Ammon's horn (tissue), 1 donor: ENCODE measurements at places on chromosomes 5 and 9.

DNA sequence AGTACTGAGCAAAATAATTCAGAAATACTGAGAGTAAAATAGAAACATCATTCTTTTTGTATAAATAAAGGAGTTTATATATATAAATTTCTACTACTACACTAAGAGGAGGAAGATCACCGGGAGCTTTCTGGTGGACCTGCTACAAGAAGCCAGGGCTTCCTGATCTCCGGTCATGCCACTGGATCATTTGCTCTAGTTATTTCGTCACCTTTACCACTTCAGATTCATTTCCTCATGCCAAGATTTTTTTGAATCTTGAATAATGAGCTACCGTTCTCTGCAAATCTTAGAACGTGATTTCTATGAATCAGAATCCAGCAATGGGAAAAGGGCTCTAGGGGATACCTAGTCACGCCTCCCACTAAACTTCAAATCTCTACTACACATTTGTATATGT lies 51.9 kb upstream of the TBC1D9B start:
- DNase-seq, result no peak

DNA sequence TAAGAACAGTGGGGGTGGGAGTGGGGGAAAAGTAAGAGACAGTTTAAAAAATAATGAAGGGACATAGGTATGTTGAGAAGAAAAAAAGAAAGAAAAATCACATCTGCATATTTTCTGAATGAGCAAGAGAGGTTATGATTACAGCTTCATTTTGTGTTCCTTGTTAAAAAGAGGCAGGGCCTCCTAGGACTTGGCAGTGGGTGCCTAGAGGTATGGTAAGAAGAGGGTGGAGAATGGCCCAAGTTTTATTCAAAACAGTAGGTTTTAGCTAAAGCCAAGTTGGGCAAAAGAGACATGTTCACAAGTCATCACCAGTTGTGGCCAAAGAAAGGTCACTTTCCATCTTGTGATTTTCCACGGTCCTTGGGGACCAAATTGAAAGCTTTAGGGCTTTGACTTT lies 643.4 kb downstream of the CCDC171 start:
- no peak for DNase-seq

DNA sequence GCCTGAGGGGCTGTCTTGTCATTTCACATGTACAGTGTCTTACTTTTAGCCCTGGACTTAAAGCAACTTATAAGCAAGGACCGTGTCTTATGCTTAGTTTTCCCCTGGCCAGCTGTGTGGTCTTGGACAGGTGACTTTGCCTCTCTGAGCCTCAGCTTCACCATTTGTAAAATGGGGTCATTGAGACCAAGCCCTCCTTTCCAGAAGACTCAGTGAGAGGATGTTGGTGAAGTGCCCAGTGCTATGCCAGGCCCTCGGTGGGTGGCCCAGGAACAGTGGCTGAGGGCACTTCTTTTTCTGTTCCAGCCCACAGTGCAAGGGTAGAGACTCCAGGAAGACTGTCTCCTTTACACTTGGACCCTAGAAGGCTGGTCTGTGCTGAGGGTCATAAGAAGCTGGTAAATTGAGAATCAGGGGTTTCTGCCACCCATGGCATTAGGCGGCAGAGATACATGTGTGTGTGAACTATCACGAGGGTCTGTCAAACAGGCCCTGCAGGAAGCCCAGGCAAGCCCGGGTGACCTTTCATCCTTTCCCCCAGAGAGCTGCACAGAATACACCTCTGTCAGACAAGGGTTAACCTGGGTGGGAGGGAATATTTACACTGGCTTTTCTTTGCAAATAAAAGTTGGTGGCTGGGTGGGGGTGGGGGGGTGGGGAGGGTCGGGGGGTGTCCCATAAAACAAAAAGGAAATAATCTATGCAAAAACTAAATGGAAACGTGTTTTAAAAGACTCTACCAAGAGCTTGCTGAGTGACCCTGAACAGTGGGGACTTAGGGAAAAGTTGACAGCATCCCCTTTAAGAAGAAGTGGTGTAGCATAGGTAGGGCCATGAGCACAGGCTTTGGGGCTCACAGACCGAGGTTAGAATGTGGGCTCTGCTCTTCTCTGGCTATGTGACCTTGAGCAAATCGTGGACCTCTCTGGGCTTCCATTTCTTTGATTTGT lies 20.4 kb upstream of the KIF12 start:
- DNase-seq, result no peak

- no peak for DNase-seq
These were observed 3.1 kb upstream of the RABL6 start for GRCh38 chr9:136804509-136805206.

DNA sequence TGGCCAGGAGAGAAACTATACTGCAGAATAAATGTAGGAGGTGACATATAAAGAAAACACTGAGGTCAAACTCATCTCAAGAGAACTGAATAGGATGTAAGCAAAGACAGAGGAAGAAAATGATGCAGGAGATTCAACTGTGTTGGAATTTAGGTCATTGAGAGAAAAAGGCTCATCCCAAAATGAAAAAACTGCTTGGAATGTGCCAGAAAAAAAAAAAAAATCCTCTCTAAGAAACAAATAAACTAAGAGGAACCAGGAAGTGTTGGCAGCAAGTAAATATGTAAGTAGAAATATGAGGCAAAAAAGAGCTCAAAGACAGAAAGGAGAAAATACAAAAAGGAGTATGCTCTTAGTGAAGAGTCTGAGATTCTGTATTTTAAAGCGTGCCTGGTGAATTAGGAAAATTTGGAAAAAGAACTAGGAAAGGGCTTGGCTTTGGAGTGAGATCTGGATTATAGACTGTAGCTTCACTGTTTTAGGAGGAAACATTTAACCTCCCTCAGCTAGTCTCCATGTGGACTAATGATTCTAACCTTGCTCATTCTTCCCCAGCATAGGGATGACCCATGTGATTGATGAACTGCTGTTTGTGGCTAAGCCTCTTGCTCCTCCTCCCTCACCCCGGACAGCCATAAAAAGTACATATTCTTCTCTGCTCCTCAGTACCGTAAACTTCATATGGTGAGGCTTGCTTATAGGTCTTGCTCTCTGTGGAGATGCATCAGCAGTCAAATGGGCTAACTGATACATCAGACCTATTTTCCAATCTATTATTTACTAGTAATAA lies 185.6 kb upstream of the POU5F2 start:
- no peak for DNase-seq

- no peak for DNase-seq
These were observed 347.0 kb upstream of the SLC30A5 start for GRCh38 chr5:68746643-68747420.

DNA sequence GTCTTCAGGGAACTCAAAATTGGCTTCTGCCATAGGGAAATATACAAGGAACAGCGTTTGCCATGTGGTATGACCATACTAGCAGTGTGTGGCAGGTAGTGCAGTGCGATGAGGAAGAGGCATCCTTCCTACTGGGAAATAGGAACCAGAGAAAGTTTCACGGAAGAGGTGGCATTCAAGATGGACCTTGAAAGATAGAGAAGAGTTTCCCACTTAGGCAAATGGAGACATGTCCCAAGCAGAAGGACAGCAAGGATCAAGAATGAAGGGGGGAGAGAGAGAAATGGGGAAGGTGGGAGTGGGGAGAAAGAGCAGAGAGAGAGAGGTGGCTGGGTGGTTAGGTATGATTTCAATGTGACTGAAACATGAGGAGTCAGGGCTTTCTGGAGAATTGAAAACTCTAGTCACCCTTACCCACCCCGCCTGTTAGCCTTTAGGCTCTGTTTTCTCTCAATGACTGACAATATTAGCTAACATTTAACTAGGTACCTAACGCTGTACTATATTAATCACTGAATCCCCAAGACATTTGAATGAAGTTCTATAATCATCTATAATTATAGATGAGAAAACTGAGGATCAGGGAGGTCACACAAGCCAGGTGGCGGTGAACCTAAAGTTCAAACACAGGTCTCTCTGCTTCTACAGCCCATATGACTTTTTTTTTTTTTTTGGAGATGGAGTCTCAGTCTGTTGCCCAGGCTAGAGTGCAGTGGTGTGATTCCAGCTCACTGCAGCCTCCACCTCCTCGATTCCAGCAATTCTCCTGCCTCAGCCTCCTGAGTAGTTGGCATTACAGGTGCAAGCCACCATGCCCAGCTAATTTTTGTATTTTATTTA lies 171.3 kb downstream of the NR3C1 start:
- no peak for DNase-seq

GRCh38 chr9:26800322-26800721 lies 92.3 kb downstream of the CAAP1 start:
- no peak for DNase-seq

DNA sequence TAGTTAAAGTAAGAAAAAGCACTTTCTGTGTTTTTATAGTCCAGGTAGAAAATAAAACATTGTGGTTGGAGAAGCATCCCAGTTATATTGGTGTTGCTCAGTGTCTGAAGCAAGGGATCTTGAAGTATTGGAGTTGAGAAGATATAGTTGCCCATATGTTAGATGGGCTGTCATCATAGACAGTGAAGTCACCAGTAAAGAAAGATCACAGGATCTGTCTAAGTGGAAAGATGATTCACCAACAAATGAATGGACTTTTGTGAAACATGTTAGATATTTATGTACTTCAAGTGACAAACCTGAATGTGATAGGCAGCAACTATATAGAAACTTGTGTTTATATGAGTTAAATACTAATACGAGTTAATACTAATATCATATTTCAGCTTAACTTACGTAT lies 11.7 kb downstream of the OGN start:
- DNase-seq, result no peak

GRCh38 chr9:114908104-114908622 lies 22.2 kb downstream of the TNFSF8 start:
- DNase-seq, result no peak

DNA sequence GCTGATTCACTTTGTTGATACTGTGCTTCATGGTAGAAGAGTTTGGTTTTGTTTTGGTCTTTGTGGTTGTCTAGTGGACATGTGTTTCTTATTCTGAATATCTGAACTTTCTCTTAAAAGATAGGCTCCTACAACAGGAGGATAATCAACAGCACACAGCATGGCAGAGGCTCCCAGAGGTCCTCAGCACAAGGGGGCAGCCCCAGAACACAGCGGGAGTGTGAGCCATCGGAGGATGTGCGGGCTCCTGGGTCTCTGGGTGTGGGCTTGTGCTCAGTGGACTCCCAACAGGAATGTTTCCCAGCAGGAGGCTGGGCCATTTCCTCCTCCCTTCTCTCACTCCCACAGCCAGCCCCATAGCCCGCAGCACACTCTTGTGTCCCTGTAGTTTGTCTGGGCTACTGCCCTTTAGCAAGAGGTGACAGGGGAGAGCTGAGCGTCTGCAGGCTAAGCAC lies 164.3 kb upstream of the OTULINL start:
- DNase-seq, result no peak

GRCh38 chr5:82603033-82603987 lies 325.2 kb upstream of the RPS23 start:
- DNase-seq, result no peak

GRCh38 chr5:53359916-53360517 lies 120.4 kb upstream of the FST start:
- DNase-seq, result no peak

- peak; percentile 40 for DNase-seq
These were observed 58.3 kb downstream of the PTTG1 start for GRCh38 chr5:160479926-160480325.

- peak; percentile 78 for DNase-seq
These were observed 2.1 kb downstream of the ZNF608 start for GRCh38 chr5:124744170-124744971.

- no peak for DNase-seq
These were observed 20.5 kb upstream of the FGFR4 start for GRCh38 chr5:177066224-177066623.

GRCh38 chr5:132839426-132840301 lies 9.2 kb upstream of the SHROOM1 start:
- no peak for DNase-seq

DNA sequence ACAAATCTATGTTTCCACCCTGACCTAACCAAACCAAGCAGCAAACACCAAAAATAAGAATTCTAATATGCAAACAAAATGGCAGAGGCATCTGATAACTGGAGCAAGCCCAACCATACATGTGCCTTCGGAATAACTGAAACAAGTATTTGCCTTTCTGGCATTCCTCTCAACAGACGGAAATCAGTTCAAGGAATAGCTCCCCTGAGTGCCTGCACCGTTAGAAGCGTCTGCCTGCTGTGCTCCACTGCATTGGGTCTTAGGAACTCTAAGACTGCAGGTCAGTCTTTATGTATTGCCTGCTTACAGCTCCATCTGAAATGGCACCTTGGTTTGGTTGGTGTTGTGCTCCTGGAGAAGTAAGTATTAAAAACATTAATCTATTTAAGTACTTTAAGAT lies 98.5 kb downstream of the MRPS27 start:
- DNase-seq, result no peak

DNA sequence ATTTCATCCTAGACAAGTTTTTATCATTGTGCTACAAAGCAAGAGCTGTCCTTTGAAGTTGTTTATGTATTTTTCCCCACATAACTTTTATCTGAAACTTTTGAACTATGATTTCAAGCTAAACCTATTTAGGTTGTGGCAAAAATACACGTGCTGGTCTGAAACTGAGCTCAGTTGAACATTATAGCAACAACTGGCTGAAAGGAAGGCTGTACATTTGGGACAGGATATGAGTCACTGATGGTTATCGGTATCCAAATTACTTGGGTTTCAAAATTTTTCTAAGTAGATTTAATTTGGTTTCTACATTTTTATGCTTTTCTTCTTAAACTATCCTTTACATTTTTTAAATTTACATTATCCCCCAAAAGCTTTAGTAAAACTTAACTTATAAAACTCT lies 627.3 kb upstream of the NUDT12 start:
- DNase-seq, result no peak

GRCh38 chr5:56142614-56143372 lies 90.3 kb downstream of the ANKRD55 start:
- no peak for DNase-seq

DNA sequence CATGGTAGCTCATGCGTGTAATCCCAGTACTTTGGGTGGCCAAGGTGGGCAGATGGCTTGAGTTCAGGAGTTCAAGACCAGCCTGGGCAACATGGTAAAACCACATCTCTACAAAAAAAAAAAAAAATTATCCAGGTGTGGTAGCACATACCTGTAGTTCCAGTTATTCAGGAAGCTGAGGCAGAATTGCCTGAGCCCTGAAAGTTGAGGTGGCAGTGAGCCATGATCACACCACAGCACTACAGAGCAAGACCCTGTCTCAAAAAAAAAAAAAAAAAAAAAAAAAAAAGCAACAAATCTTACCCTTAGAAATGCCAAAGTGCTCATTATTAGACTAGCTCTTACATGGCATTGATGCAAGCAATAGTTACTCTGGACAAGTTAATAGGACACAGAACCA lies 724.9 kb downstream of the MAT2B start:
- DNase-seq, result no peak

DNA sequence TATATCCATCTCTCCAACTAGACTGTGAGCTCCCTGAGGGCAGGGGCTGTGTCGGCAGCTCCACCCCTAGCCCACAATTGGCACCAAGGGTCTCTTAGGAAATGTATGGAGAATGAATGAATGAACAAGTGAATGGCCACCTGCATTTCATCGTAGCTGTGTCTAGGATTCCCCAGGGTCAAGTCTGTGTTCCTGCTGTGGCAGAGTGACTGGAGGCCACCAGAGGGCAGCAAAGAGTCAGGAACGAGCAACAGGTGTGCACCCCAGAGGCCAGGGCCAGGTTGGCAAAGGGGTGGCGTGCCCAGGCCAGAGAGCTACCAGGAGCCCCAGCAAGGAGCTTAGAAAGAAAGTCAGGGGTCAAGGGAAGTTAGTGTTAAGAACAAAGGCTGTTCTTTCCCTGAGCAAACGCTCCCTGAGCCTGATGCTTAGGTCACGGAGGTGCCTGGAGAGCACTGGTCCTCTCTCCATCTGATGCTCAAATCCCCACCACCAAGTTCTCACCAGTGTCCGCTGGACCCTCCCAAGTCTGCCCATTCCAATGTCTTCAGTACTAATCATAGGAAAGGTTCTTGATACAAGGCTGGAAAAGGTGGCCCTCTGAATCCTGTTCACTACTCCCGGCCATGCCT lies 160.7 kb downstream of the PAX5 start:
- DNase-seq, result peak; percentile 74
